ENCODE measurements at places on chromosomes 4 and X.

GRCh38 chr4:140004549-140004895 lies 149.5 kb downstream of the MAML3 start:
- DNase-seq: peak; percentile 81

DNA sequence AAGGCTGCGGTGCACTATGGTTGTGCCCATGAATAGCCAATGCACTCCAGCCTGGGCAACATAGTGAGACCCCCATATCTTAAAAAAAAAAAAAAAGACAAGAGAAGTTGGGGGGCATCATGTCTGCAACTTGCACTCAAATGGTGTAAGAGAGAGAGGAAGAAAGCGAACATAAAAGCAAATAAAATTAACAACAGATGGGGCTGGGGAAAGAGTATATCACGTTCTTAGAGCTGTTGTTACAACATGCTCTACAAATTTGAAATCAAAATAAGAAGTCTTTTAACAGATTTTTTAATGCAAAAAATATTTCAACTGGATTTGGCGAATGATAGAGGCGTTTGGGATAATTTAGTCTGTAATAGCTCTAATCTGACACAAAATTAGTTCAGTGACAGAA lies 144.9 kb downstream of the FNIP2 start:
- DNase-seq: no peak

GRCh38 chr4:139458999-139459398 lies 5.1 kb downstream of the RAB33B start:
- DNase-seq: no peak

DNA sequence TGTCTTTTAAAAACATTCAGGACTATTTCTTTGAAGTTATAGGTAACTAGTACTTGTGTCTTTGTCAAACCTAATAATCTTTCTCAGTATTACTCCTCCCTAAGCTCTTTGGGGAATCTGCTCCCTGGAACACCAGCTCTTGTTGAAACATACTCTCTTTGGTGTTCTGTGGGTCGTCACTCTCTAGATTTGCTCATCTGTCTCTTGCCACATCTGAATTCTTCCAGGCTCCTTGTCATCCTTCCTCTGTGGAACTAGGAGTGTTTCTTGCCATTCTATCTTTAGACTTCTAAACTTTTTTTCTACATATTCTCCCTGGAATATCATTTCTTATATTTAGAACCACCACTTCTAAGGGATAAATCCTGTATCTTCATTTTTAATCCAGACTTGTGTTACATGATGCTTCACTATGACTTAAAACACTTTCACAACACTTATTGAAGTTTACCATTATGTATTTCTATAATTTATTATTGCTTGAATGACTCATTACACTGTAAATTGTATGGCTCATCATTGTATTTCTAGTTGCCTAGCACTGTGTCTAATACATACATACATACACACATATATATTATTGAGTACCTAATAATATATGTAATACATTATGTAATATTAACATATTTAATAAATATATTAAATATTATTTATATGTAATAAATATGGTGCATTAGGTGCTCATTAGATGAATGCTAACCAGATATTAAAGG lies 186.1 kb downstream of the TMA16 start:
- DNase-seq: no peak

GRCh38 chr4:156560701-156561100 lies 410.9 kb downstream of the PDGFC start:
- no peak for DNase-seq

GRCh38 chrX:136047969-136048368 lies 62.7 kb downstream of the SLC9A6 start:
- DNase-seq: no peak

DNA sequence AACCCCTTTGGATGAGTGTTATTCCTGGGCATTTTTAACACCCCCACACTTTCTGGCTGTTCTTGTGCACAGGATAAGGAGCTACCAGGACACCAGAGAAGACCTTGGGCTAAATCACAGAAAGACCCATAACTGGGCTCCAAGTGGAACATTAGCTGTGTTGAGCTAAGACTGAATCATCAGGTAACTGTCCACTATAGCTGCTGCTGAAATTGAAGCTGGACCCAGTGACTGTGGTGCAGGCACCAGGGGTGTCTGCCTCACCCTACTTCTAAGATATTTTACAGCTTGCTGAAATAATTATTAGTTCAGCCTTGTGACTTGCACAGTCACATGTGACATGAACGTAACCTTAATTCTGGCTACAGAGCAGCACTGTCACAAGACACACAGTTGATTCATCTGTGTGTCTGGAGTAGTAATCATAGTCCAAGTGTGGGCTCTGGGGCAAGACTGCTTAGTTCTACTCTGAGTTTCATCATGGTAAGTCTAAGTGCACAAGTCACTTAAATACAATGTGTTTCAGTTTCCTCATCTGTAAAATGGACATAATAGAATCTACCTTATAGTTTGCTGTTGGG lies 127.4 kb downstream of the SLC39A8 start:
- DNase-seq: no peak

GRCh38 chrX:71935476-71935875 lies 24.8 kb downstream of the NHSL2 start:
- DNase-seq: peak; percentile 2

- DNase-seq: no peak
These were observed 103.3 kb upstream of the LEF1 start for GRCh38 chr4:108272046-108272445.

DNA sequence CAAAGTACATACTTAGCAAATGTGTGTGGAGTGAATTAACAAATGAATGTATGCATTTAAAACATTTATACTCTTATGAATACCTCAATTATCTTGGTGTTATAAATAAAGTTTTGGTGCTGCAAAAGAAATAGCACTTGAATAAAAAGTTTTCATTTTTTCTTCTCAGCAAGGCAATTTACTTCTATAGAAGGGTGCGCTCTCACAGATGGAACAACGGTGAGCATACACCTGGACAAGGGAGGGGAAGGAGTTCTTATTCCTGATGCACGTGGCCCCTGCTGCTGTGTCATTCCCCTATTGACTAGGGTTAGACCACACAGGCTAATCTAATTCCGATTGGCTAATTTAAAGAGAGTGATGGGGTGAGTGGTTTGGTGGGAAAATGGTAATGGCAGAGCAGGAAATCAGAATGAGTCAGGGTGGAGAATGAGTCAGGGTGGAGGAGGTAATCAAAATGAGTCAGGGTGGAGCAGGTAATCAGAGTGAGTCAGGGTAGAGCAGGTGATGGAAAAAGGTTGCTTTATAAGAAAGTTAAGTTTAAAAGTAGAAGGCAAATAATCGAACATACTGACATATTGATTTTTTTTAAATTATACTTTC lies 28.2 kb upstream of the PGK1 start:
- no peak for DNase-seq

Measured in cerebellar nuclear complex (tissue), 1 donor.